Umbilical cord (tissue), 2 donors: ENCODE measurements at places on chromosomes 6 and 20.

DNA sequence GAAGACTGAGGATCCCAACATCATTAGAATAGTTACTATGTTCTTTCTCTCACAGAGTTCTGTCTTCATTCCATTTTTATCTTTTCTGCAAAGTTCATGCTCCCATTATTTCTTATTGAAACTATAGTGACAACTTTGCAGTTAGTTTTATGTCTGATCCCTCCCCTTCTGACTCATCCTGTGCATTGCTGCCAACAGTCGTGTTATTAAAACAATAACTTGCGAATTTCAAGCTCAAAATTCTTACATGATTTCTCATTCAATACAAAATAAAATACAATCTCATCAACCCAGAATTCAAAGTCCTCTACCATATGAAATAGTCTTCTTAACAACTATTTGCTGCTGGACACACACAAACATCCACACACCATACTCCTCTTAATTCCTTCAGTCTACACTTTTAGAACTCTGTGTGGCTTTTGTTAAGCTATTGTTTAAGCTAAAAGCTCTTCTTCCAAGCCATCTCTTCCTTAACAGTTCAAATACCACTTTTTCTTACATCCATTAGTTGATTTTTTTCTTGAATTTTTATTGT is 261.4 kb upstream of the IRAK1BP1 start:
- DNase-seq = peak; percentile 39

DNA sequence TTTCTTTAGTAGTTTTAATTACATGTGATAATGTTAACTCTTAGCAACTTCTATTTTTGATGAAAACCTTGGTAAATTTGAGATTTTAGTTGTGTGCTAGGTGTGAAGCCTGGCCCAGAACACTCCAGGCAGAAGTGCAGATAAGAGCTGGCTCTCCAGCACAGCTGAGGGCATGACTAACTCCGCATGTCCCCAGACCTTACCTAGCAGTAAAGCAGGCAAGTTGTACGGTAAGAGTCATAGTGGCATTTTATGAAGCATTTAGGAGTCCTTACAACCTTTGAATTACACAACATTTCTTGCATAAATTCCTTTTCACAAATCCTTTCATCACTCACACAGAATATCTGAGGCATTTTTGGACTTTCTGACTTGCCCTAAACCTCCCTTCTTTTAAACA is 67.2 kb downstream of the OPRM1 start:
- no peak for DNase-seq

- no peak for DNase-seq
These were observed 435.6 kb upstream of the RUNX2 start for GRCh38 chr6:44892579-44892978.

DNA sequence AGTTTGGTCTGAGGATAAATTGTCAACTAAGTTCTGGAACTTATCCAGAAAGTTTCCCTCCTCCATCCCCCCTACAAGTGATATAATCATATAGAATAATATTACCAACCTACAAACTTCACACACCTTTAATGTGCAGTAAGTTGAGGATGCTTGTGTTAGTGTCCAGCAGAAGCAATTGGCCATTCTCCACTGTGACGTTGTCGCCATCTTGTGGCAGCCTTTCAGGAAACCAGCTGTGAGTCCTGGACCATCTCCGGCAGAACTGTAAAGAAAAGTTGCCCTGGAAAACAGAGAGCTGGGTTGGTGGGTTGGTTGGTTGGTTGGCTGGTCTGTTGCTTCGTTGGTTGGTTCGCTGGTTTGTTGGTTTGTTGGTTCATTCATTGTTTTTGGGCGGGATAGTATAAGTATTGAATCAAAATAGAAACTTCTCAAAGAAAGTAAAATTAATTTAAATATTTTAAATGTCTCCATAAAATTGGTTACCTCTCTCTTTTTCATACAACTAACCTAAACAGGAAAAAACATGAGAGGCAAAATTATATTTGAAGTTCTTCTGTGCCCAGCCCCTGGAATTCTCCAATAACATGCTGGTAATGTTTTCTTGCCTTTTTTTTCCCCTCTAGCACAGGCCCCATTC is 127.5 kb downstream of the PKHD1 start:
- peak; percentile 76 for DNase-seq

DNA sequence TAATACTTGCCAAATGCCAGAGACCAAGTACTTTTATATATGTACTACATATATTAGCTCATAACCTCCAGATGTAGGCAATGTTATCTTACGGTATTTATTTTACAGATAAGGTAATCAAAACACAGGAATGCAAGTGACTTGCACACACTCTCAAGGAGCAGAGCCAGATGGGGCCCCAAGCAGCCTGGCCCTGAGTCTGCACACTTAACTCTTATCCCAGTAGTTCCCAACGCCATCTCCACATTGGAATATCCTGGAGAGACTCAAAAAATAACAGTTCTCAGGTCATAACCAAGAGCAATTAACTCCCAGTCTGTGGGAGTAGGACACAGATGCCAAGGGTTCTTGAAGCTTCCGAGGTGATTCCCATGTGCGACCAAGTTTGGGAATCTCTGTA is 398.7 kb downstream of the PHF3 start:
- peak; percentile 58 for DNase-seq

DNA sequence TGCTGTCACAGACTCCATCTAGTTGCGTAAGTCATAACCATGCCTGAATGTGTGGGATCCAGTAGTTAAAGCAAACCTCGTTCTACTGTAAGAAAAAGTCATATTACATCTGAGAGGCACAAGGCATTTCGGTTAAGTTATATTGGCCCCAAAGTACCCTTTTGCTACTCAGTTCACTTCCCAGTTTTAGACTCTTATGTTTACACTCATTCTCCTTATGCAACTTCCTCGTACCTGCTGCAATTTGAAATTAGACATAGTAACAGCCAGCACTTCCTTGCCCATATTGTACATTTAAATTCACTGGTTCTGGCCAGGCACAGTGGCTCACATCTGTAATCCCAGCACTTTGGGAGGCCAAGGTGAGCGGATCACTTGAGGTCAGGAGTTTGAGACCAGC is 37.0 kb downstream of the PEX7 start:
- no peak for DNase-seq

DNA sequence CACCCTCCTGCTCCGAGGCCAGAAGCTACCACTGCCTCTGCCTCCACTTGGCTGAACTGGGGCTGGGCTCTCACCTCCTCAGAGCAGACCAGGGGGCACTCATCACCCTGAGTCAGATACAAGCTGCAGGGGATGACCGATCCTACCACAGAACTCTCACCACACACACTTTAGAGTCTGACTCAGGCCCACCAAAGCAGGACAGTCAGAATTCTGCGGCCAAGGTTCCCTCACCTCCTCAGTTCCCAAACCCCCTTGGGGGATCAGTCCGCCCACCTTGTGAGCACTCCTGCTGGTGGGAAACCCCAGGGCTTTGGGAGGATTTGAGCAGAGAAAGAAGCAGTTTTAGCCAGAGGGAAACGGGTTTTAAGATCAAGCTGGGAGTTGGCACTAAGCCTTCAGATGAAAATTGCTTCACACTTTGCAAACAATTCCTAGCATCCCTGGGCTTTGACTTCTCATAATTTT is 587.8 kb upstream of the JAG1 start:
- no peak for DNase-seq

GRCh38 chr6:36800223-36801076 is 38.8 kb downstream of the CPNE5 start:
- DNase-seq = no peak

DNA sequence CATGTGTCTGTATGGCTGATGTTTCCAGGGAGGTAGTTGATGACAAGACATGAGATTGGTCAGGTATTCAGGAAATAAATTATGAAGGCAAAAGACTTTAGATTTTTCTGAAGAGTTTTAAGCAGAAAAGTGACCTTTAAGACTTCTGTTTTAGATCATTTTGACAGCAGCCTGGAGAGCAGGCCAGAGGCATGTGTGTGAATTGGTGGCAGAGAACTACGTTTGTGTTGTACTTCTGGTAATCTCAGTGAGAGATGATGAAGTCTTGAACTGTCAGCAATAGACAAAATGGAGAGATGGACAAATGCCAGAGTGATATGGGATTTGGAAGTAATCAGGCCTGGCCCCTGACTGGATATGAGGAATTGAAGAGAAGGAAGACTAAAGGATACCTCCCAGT is 30.8 kb downstream of the FARS2 start:
- peak; percentile 37 for DNase-seq

- peak; percentile 96 for DNase-seq
These were observed 147.1 kb downstream of the PRL start for GRCh38 chr6:22149501-22150367.

- DNase-seq = no peak
These were observed 113.3 kb upstream of the NUP153 start for GRCh38 chr6:17820055-17820454.

DNA sequence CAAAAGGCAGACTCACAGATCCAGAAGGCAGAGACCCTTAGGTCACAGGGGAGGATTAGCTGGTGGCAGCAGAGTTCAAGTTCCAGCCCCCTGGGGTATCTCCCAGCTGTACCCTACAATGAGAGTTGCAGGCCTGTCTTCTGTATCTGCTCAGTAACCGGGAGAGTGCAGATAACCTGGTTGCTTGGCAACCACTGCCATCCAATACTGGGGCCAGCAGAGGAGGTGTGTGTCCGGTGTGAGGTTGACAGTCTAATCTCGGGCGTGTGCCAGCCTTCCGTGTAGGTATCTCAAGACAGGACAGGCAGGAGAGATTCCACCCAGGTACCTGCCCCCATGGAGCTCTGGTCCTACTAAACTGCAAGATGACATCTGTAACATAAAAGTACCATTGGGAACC is 56.6 kb upstream of the TBC1D7 start:
- DNase-seq = no peak

DNA sequence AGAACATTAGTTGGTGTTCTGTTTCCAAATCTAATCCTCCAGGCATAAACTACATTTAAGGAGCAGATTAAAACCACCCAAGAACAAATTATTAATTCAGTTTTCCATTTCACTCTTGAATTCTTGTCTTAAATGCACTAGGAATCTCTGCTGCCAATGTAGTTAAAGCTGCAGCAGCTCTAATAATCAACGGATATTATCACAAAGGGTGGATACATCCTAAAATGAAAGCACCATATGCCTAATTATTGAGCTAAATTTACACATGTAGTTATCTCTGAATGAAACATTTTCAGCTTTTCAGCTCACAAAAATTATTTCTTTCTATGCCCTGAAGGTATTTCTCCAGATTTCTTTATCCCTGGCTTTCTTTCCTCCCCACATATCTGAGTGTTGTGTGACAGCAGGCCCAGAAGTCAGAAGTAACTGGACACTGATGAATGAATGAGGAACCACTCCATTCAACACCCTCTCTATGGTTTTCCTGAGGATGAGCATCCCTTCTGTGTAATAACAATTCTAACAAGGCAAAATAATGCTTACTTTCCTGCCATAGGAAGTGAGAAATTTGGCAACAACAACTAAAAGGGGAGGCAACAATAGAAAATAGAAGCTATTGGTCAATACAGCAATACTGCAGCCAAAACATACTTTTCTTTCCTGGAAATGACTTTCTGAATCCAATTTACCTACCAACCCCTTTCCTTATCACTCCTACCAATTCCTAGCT is 14.9 kb downstream of the MAN1A1 start:
- DNase-seq = no peak

- DNase-seq = no peak
These were observed 44.1 kb upstream of the SLC22A1 start for GRCh38 chr6:160077526-160077925.

DNA sequence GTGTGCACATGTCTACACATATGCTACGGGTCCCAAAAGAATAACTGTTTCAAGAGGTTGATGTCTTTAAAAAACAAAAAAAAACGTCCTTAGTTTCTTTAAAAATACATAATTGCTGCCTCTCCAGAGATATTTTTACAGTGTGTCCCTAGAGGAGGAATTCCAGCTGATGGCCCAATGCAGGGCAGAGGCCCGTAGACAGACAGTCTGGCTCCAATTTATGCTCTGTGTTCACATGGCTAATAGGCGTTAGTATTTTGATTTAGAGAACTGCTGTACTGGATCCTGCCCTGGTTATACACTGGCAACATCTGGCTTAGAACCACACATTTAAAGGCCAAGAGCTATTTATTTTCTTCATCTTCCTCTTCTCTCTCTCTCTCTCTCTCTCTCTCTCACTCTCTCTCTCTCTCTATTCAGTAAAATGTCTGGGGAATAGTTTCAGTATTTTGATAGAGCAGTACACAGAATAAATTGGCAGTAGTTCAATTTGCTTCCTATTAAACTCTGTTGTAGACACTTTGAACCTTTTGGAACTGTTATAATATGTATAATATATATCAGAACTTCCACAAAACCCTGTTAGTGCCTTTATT is 260.6 kb downstream of the EYA4 start:
- peak; percentile 9 for DNase-seq

DNA sequence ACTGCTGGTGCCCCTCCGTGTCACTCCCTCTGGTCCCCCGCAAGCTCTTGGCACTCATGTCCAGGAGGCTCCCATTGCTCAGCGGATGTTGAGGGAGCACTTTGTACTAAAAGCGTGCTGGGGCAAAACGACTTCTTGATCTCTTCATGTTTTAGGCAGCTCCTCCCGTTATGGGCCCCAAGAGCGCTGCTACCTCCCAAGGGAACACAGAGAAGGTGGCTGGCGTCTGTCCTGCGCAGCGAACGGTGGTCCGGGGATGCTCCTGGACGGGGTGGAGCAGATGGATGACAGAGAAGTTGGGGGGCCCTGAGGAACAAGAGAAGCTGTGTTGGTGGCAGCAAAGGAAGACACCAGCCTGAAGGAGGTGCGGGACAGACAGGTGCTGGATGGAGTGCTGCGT is 99.8 kb downstream of the TMEM242 start:
- no peak for DNase-seq

GRCh38 chr6:53095716-53096115 is 30.5 kb downstream of the FBXO9 start:
- no peak for DNase-seq

DNA sequence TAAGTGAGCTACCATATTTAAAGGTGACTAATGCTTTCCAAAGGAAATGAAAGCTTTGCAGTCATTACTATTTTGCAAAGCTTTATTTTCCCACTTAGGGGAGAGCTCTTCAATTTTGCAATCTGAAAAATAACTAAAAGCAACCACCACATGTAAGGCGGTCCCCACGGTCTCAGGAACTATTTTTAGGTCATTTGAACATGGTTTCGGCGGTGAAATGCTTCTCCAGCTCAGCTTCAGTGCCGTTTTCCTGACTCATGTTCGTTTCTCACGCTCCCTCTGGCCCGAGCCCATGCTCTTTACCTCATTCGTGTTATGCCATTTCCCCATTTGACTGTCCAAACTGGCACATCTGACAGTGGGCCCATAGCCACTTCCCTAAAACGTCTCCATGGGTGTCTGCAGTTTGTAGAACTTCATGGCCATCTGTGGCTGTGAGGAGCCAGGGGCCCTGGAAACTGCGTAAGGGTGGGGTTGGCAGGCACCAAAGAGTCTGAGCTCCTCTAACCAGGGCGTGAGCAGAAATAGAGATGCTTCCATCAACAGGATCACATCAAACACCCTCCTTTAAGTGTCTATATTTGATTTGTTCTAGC is 46.5 kb downstream of the ADTRP start:
- peak; percentile 65 for DNase-seq

DNA sequence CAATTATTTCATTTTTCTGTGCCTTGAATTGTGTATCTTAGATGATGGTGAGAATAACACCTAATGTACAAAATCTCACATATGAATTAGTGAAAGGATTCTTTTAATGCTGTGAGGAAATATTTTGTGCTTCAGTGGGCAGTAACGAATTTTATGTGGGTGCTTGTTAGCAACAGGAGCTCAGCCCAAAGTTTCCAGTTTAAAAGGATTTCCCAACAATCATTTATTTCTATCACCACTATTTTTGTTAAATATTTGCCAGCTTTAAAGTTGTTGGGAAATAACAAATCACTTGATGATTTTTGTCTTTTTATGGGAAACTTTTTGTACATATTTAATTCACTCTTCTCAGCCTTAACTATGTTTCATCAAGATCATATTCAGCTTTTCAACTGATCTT is 111.8 kb downstream of the QKI start:
- DNase-seq = no peak

GRCh38 chr6:138492871-138493270 is 6.4 kb downstream of the NHSL1 start:
- DNase-seq = no peak
